ENCODE measurements at places on chromosomes 6 and 20.
A peak's percentile ranks its signal among the peaks of the same experiment; 100 is the strongest.

DNA sequence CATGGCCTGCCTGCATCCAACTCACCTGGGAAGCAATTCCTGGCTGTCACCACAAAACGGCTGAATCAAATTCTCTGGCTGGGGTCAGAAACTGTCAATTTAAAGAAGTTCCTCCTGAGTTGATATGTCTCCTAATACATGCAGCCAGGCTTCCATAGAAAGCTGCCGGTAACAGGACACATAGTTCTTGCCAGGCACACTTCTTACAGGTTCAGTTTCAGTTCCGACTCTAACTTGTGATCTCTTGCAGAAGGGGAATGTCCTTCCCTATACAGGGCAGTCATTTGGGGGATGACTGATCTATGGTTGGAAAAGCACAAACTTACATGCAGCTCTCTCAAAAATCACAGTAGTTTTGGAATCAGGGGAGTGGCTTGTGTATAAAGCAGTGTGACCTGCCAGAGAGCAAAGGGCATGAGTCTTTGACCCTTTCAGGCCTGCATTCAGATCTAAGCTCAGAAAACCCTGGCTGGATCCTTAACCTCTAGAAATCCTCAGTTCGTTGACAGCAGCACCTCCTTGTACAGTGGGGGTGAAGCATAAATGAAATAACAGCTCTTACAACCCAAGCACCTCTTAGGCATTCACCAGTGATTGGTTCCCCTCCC is 195.6 kb downstream of the SCP2D1 start:
- no peak for DNase-seq

GRCh38 chr6:12118607-12119006 is 106.5 kb downstream of the HIVEP1 start:
- no peak for DNase-seq

- no peak for DNase-seq
These were observed 380.3 kb downstream of the ARHGAP18 start for GRCh38 chr6:129329678-129330077.

- no peak for DNase-seq
These were observed 229.9 kb downstream of the NRN1 start for GRCh38 chr6:5776706-5777390.

DNA sequence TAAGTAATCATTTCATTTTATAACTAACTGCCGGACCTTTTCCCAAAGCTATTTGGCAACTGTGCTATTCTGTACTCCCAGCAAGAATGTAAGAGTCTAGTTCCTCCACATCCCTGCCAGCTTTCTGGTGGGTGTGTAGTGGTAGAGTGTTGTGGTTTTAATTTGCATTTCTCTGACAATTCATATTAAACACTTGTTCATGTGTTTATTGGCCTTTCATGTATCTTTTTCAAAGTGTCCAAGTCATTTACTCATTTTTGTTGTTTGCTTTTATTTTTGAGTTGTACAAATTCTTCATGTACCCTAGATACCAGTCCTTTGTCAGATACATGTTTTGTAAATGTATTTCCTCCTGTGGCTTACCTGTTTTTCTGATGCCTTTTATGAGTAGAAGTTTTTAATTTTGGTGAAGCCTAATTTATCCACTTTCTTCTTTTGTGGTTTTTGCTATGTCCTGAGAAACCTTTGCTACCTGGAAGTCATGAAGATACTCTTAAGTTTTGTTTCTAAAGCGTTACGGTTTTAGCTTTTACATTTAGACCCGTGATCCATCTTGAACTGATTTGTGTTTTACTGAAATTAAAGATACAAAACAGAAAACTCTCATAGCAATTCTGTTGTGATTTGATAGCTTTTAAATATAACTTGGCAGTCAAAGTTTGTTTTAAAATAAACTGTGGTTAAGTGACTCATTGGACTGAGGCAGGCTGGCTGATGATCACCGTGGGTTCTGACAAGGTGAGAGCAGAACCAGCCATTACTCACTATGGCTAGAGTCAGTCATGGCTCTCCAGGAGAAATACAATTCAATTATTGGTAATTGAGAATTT is 8.0 kb downstream of the MYLIP start:
- no peak for DNase-seq

DNA sequence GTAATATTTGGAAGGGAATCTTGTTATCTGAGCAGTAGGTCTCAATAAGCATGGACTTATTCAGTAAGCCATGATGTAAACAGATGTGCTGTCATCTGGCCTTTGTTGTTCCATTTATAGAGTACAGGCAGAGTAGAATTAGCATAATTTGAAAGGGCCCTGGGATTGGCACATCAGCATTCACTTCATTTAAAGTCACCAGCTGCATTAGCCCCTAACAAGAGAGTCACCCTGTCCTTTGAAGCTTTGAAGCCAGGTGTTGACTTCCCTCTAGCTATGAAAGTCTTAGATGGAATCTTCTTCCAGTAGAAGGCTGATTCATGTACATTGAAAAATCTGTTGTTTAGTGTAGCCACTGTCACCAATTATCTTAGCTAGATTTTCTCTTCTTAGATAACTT is 95.9 kb downstream of the ANKRD6 start:
- DNase-seq = no peak

DNA sequence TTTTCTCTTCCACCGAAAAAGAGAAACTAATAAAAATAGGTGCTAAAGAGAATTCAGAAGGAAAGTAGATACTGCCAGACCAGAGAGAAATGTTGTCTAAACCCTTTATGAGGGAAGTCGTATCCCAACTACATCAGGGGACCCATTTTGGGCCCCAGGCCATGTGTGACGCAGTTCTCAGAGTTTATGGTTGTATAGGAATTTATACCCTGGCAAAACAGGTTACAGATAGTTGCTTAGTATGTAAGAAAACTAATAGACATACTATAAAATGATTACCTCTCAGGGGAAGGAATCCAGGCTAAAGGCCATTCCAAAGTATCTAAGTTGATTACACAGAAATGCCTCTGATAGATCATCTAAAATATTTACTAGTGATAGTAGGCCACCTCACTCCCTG is 28.6 kb upstream of the SLC52A3 start:
- DNase-seq = no peak

GRCh38 chr6:125197795-125198269 is 44.3 kb downstream of the TPD52L1 start:
- no peak for DNase-seq

- no peak for DNase-seq
These were observed 84.2 kb downstream of the ISM1 start for GRCh38 chr20:13305284-13305683.

GRCh38 chr6:126039284-126039683 is 52.9 kb downstream of the TRMT11 start:
- DNase-seq = no peak

- no peak for DNase-seq
These were observed 6.9 kb upstream of the CD40 start for GRCh38 chr20:46111028-46111835.

- DNase-seq = no peak
These were observed 45.4 kb upstream of the CDH22 start for GRCh38 chr20:46353500-46354206.

DNA sequence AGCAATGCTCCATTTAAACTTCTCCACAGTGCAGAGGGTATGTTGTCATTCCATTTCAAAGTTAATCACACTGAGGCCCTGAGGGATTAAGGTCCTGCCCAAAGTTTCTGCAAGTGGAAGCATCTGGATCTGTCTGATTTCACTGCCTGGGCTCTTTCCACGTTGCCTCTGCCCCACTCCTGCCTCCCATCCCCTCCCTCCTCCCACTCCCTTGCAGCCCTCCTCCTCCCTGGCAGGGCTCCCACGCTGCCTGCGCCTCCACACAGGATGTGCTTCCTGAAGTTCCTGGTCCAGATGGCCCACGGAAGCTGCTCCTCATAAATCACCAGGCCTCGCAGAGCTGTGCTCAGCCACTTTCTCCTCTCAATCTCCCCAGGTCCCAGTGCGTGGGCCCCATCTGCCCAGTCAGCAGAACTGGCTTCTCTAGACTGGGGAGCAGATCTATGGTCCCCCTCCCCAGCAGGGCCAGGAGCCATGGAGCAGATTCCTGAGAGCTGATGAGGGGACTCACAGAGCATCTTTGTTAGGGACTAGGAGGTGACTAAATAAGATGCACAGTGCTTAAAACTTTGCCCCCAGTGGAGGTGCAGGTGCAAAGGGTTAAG is 65.4 kb upstream of the MAFB start:
- DNase-seq = no peak

DNA sequence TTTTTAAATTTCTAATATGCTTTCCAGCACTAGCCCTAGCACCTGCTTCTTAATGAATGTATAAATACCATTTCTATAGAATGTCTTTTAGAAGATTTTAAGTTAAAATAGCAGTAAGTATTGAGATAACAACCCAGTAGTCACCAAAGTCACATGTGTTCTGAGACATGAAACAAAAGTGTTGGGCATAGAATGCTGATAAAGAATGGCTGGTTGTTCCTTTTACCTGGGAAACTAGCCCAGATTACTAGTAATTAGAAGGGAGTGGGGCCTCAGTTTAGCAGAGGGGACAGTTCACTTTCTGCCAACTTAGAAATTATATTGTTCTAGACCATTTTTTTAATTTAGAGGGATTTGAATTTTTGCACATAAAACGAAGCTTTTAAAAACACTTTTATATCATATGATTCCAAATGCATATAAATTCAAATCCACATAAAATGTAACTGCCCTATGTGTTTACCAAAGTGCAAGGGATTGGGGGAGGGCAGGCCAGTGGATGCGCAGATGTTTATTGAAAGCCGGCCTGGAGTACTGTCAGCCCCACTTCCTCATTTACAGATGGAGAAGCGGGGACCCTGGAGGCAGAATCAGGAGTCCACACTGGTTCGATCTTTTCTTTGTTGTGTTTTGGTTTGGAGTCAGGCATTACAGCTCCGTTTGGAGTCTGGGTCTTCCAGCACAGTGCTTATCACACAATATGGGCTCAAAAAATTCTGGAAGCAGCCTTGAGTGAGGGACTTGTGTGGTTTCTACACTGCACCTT is 139.8 kb downstream of the ZDHHC14 start:
- no peak for DNase-seq

- DNase-seq = no peak
These were observed 32.9 kb upstream of the UST start for GRCh38 chr6:148713921-148714320.

- no peak for DNase-seq
These were observed 13.4 kb upstream of the HIVEP2 start for GRCh38 chr6:142958343-142958742.

- no peak for DNase-seq
These were observed 7.4 kb downstream of the ECT2L start for GRCh38 chr6:138803331-138803730.

DNA sequence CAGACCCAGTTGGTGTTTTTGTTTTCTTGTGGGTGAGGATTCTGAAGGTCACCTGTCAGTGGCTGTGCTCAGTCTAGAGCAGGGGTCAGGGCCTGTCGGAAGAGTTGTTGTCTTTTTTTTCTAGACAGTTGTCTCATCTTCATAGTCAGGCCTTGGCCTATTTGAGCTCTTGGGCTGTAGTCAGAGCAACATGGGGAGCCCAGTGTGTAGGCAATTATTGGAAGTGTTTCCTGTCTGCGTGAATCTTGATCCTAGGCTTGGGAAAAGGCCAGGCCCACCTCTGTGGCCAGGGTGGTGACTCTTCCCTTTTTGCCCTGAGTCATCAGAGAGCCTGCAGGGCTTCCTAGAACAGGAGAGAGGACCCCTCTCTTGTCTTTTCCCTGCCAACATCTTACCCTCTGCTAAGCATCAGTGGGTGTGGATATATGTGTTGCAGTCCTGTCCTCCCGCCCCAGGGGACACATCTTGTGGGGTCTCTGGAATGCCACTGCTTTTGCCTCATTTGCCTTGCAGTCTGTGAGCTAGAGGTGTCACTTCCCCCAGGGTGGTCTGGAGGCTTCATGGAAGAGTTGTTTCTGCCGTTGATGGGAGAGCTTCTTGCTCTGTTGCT is 11.4 kb downstream of the TJAP1 start:
- DNase-seq = no peak

DNA sequence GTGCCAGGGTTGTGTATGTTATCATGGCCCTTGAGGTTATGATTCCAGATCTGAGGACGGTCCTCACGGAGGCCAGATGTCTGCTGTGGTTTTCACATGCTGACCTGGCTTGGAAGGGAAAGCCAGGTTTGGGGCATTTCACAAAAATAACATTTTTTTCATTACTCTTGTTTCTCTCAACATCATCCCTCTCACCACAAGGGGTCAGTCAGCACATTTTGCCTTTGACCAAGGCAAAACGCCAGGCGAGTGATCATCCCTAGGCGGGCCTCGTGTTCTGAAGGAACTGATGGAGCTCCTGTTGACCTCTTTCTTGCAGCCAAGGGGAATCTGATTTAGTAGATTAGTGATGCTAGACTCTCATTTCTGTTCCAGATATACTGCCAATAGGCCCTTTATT is 133.5 kb downstream of the TBC1D7 start:
- DNase-seq = no peak

GRCh38 chr20:2010533-2010932 is 16.7 kb upstream of the PDYN start:
- DNase-seq = no peak

GRCh38 chr20:53752971-53753879 is 159.6 kb upstream of the ZNF217 start:
- DNase-seq = no peak

GRCh38 chr6:105783333-105783935 is 302.7 kb upstream of the PRDM1 start:
- DNase-seq = no peak

- no peak for DNase-seq
These were observed 2.6 kb downstream of the MGME1 start for GRCh38 chr20:17971300-17972013.

DNA sequence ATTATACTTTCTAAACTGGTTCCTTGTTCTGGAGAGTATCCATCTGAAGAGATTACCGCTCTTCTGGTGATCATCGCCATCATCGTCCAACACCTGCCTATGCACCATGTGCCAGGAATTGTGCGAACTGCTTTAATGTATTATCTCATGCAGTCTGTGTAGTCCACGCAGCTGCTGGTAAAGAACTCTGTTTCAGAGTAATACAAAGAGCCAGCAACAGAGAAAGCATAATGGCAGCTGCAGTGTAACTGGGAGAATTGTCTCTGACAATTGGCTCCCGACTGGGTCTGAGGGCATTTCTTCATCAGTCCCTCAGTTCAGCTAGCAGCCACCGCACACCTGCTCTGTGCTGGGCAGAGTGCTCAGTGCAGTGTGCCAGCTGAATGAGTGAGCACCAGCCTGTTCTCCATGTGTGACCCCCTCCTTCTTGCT is 383.4 kb downstream of the GRIK2 start:
- DNase-seq = peak; percentile 74

DNA sequence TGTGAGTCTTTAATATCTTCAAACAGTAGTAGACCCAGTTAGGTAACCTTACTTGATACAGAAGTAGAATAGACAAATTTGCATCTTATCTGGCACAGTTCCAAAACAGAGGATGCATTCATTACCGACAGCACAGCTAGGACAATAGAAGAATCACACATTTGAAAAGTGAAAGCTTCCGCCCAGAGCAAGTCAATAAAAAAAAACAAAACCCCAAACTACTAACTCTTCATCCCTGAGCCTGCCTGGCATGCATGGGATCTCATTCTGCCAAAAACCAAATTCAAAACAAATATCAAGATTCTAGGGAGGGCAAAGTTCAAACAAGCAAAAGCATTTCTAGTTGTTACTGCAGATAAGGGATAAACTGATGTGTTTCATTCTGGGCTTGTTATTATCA is 235.4 kb downstream of the BTBD9 start:
- DNase-seq = no peak

Data from NCI-H1092 (cell line).